Left lung (tissue), 14 donors: ENCODE measurements at places on chromosomes 3 and 15.

- no peak for DNase-seq
Observed at GRCh38 chr3:4795905-4796304, 183.3 kb upstream of the BHLHE40 start.

- peak; percentile 40 for DNase-seq
Observed at GRCh38 chr3:179732661-179733348, 80.0 kb downstream of the USP13 start.

GRCh38 chr3:67329358-67329757 lies 325.1 kb downstream of the SUCLG2 start:
- no peak for DNase-seq

GRCh38 chr15:89367485-89368451 lies 33.1 kb upstream of the POLG start:
- no peak for DNase-seq

DNA sequence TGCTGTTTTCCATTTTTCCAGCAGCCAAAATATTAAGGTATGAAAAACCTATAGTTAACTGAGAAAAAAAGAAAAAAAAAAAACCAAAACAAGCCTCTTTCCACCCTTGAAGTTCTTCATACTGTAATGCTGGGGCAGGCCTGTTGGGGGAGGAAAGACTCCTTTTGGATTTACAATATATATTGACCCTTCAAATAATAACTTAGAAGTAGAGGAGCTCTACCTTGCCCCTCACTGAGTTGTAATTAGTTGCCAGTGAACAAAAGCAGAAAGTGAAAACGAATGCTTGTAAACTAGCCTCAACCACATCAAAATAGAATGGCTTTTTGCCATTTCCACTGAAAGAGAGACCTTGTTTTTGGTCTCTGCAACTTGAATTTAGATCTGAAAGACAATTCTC lies 326.6 kb downstream of the NR2F2 start:
- no peak for DNase-seq

- DNase-seq, result no peak
Observed at GRCh38 chr3:117898722-117899522, 1135.7 kb downstream of the IGSF11 start.

- DNase-seq, result no peak
Observed at GRCh38 chr3:72405943-72406566, 442.2 kb downstream of the SHQ1 start.

DNA sequence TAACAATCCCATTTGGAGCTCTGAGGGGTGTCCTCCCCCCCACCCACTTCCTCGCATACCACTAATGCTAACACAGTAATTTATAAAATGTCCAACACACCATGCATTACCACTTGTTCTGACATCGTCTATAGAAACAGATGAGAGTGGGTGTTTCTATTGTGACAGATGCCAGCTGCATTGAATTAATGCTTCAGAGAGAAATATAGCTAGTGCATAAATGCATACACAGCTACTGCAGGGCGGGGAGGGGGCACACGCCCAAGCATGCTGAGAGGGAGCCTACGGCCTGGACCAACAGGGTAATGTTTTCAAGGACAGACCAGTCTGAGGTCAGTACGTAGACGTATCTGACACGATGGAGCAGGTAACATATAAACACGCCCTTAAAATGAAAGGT lies 106.0 kb upstream of the FEZF2 start:
- no peak for DNase-seq

DNA sequence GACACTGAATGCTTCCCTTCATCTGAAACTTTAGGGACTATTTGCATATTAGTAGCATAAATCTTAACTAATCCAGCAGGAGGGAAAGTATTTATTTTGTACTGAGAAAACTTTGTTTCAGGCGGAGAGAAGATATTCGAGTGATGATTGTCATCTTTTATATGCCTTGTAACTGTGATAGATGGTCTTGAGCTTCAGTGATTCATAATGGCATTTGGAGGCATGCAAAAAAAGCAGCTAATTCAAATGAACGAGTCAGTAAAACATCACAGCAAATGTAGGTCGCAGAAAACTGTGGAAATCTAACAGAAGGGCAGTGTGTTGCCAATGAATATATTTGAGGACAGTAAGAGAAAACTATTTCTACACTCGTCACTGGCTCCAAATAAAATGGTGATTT lies 643.7 kb upstream of the NAALADL2 start:
- no peak for DNase-seq

DNA sequence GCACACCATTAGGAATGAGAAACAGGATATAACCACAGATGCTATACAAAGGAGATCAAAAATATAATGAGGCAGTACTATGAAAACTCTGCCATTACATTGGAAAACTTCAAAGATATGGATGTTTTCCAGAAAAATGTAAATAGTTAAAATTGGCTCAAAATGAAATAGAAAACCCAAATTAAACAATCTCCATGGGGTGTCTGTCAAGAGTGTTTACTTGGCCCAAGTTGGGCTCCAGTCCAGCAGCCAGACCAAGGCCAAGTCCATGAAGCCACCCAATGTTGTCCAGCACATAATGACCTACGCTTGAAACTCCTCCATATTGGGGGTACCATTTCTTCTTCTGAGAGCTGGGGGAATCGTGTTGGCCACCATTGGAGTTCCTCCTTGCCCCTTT lies 37.1 kb downstream of the CTXND1 start:
- DNase-seq, result no peak

DNA sequence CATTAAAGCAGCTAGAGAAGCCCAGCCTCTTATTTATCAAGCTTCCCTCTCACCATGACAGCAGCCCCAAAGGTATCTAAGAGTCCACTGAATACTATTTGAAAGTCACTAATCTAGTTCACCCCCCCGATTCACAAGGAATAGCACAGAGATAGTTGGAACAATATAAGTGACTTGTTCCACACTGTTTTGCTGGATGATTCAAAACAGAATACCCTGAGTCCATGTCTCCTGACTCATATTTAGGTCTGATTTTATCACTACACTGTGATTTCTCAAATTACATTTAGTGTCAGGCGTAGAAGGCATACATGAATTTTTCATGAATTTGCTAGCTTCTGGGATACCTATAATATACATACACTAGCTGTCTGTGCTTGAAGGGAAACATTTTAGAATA lies 18.7 kb upstream of the EOGT start:
- DNase-seq, result no peak

GRCh38 chr3:138569090-138569489 lies 25.0 kb downstream of the CEP70 start:
- no peak for DNase-seq

DNA sequence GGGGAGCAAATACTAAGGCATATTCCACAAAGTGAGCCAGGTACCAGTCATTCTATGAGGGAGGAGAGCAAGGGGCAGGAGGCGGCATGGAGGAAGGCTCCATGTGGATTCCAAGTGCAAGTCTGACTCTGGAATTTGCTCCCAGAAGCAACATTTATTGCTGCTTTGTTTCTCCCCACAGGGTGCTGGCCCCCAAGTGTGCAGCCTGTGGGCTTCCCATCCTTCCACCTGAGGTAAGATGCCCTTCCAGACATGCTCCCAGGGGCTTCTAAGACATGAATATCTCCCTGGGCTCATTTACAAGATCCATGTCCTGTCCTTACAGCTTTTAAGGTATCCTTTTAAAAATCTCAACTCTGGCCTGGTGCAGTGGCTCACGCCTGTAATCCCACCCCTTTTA lies 15.9 kb upstream of the SACM1L start:
- no peak for DNase-seq
